ENCODE measurements at places on chromosomes 1 and 21.

DNA sequence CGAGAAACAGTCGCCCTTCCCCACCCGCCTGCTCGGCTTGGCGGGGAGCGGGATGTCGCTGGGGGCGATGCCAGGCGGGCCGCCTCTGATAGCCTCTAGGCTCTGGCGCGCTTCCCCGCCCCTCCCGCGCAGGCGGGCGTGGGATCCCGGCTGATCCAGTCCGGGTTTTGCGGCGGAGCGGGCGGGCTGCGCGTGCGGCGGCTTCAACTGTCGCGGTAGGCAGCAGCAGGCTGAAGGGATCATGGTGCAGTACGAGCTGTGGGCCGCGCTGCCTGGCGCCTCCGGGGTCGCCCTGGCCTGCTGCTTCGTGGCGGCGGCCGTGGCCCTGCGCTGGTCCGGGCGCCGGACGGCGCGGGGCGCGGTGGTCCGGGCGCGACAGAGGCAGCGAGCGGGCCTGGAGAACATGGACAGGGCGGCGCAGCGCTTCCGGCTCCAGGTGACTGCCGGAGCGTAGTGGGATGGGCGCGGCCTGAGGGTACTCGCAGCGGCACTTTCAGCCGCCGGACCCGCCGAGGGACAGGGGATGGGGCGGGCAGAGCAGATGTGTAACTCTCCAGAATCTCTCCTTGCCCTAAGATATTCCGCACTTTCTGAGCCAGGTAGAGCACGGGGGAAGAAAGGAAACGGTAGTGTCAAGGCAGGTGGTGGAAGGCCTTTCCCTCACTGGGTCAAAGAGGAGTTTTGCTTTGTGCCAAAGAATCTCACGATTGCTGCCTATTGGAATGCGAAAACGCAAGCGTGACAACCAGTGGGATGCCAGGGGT lies at the start of gene FAAH:
Gene FAAH (plus strand): TSS at position 210 of the 764 bp plus-strand sequence. CDS start 32 bp downstream, at position 242.
- DNase-seq, result no peak

DNA sequence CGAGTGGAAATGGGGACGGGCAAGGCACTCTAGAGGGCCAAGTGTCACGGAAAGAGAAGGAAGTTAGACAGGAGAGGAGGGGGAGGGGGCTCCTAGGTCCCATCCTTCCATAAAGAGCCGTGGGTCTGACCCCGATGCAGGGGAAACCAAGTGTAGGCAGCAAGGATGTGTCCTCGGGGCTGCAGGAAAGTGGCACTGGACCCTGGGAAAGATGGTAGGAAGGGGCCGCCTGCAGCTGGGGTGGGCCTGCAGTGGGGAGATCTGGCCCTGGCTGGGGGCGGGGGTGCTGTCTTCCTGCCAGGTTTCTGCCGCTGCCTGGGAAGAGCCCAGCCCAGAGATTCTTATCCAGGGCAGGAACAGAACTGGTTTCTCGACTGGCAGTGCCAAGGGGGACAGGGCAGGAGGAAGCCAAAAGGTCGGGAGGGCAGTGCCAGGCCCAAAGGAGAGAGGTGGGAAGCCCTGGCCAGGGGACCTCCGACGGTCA lies 12.9 kb downstream of the CRABP2 start:
- DNase-seq, result no peak

DNA sequence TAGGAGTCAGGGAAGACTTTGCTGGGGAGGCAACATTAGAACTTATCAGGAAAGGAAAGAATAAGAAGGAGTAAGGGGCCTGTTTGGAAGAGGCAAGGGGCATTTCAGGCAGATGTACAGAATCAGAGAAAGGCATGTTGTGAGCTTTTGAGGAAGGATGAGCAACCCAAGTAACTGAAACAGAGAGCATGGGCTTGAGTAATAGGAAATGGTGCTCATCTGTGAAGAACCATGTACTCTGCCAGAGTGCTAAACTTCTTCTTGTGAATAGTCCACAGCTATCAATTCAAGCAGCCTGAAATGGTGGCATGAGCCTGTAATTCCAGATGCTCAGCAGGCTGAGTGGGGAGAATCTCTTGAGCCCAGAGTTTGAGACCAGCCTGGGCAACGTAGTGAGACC lies 19.2 kb upstream of the PIGK start:
- DNase-seq, result no peak

GRCh38 chr1:89890085-89890752 lies 69.4 kb downstream of the LRRC8D start:
- no peak for DNase-seq

DNA sequence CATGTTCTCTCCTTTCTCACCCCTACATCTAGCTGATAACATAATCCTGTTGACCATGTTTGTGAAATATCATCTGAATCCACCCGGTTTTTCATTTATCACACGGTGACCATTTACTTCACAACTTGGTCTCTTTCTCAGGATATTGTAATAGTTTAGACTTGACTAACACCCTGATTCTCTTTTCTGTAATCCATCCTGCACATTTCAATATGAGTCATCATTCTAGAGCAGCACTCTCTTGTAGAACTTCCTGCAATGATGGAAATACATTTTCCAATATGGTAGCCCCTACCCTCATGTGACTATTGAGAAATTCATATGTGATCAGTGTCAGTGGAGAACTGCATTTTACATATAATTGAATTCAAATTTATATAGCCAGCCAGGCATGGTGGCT lies 2.3 kb upstream of the JAM2 start:
- no peak for DNase-seq

DNA sequence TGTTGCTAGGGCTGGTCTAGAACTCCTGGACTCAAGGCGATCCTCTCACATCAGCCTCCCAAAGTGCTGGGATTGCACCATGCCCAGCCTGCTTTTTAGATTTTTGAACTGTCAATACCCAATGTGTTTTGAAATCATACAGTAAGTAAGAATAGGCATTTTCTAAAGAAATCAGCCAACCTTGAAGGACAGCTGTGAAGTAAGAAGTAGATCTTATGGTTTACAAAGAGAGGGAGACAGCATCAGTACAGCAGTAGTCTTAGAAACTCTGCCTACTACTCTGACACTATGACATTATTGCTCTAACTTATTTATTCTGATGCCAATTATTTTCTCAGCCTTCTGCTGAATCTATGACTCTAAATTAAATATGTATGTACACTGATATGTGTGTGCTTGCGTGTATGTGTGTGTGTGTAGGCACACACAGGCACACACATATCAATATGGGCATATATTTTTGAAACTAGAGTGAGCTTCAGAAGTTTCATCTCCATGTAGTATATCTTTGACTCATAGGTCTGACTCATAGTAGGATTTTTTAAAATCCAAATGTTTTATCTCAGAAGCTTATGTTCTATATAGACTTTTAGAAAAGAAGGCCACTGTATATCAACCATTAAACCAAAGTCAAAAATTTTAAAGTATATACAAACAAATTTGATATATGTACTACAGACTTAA lies 140.4 kb downstream of the COL24A1 start:
- no peak for DNase-seq

GRCh38 chr1:216785221-216785620 lies 62.0 kb upstream of the ESRRG start:
- DNase-seq, result no peak

DNA sequence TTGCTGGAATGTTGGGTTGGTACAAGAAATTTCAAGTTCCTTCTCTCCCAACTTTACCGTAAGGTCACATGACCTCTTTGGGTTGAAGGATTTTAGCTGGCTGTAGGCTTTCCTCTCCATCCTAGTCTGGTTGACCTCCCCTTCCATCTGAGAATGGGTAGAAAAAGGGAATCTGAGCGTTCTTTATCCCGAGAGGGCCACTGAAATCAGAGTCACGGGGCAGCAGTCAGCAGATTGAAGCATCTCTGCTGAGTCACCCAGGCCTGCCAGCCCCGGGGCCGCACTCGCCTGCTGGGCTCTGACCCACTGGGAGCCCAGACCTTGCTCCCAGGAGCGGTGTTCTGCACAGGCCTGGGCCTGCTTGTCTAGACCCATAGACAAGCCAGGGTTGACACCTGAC lies 31.0 kb downstream of the TMCC2 start:
- no peak for DNase-seq

DNA sequence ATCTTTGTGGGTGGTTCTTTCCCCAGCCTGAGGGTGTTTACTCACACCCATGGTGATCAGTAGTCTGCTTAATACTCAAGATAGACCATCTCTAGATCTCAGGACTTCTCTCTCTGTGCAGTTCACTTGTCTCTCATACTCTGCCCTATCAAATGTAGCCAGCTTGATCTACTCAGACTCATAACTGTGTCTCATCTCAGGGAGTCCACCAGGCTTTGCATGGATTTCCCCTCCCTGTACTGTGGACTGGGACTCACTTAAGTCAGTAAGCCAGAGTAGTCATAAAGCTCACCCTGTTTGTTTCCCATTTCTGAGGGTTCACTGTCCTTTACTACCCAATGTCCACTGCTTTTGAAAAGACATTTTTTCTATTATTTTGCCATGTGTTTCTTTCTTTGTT lies 41.8 kb downstream of the LYPLAL1 start:
- no peak for DNase-seq

GRCh38 chr1:219201656-219202055 lies 28.0 kb downstream of the LYPLAL1 start:
- no peak for DNase-seq

GRCh38 chr1:175162955-175163354 lies 29.6 kb downstream of the KIAA0040 start:
- DNase-seq, result no peak

- DNase-seq, result no peak
These were observed 26.7 kb downstream of the BTG3 start for GRCh38 chr21:17585875-17586450.

- DNase-seq, result no peak
These were observed 55.1 kb downstream of the HFM1 start for GRCh38 chr1:91349524-91349923.

DNA sequence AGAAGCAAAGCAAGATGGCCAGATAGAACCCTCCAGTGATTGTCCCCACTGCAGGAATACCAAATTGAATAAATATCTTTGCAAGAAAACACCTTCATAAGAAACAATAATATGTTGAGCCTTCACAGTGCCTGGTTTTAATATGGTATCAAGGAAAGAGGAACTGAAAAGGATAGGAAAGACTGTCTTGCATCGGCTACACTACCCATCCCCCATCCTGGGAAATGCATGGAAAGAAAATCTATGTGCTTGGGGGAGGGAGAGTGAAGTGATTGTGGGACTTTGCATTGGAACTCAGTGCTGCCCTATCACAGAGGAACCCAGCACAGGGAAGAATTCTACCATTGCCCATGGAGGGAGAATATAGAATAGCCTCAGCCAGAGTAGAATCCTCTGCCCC lies 28.6 kb upstream of the AK5 start:
- DNase-seq, result no peak

- no peak for DNase-seq
These were observed 66.7 kb downstream of the KLHDC7A start for GRCh38 chr1:18547460-18547859.

DNA sequence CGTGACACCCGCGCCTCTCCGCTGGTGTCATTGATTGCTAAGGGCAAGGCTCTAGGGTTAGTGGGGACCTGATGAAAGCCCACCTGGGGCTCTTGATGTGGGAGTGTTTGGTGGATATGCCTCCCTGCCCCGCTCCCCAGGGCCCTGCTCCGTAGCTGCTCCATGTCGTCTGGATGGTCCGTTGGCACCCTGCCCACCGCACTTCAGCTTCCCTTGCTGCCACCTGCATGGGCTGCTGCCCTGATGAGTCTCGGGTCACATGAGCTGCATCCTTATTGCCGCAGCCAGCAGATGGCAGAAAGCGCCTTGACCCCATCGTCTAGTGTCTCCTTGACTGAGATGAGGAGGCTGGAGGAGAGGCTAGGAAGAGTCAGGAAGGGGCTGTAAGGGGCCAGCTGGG lies 439.4 kb downstream of the CAMTA1 start:
- DNase-seq, result no peak

DNA sequence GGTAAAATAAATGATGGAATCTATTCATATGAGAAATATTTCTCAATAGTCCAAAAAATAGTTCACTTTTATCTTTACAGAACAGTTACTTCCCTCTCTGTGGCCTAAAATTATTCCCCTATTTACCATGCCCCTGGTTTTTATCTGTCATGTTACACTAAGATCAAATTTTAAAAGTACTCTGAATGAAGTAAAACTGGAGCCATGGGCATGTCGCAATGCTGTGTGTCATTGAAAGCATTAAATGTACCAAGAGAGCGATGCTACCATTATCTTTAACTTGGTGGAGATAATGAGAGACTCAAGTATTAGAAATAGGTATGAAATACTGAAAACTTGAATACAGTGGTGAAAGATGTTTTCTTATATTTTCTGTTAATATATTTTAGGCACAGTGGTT lies 146.2 kb downstream of the KCNT2 start:
- DNase-seq, result no peak

GRCh38 chr1:220787069-220787619 lies 431 bp downstream of the MTARC1 start:
- DNase-seq, result no peak

GRCh38 chr1:102252731-102253505 lies 256.2 kb upstream of the OLFM3 start:
- DNase-seq, result no peak

DNA sequence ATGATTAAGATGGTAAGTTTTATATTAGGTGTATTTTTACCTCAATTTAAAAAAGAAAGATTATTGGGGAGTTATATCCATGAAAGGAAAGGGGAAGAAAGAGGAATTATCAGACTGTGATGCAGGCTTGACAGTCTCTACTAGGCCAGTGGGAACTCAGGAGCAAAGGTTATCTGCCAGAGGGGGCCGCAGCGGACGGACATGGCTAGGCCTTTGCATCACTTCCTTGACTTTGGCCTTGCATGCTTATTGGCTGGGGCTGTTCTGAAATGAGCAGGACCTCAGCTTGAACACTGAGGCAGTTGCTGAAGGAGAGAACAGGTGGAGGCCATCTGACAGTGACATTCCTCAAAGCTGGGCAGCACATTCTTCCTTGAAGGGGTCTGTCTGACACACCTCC lies 150.9 kb downstream of the CYYR1 start:
- DNase-seq, result no peak

DNA sequence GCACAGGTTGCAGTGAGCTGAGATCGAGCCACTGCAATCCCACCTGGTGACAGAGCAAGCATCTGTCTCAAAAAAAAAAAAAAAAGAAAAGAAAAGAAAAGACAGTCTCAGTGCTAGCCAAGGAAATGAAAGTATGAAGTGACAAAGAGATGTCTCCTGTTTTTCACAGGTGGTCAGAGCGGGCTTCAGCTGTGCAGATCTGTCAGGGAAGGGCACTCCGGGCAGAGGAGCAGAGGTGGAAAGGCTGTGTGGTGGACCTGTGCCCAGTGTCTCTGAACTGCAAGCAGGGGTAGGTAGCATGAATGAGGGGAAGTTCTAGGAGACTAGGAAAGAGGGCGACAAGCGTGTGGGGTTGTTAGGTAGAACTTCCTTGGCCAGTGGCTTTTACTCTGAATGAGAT lies 67.5 kb downstream of the CD247 start:
- DNase-seq, result no peak

- no peak for DNase-seq
These were observed 398.3 kb upstream of the DUSP10 start for GRCh38 chr1:222140206-222140605.

All from activated CD4-positive, CD25-positive, alpha-beta regulatory T cell (primary cell).